ENCODE measurements at places on chromosomes 4 and X. TPM values are rescaled to one million over a fixed set of nuclear protein-coding genes. Genes with fewer than 3 reads are reported as not detected.

- no peaks in the 10 kb centered on the region for H3K36me3 ChIP-seq
- no peak overlapping the region for H3K4me3 ChIP-seq
- H3K4me1 ChIP-seq: no peaks in the 10 kb centered on the region
- H3K27ac ChIP-seq: no peak overlapping the region
- no peaks in the 10 kb centered on the region for H3K27me3 ChIP-seq
- no peak for DNase-seq
These were observed 366.7 kb upstream of the RPS6KA3 start for GRCh38 chrX:20633451-20633850.

GRCh38 chr4:17163156-17163771 lies 264.8 kb upstream of the LDB2 start:
- H3K27me3 ChIP-seq: no peaks in the 10 kb centered on the region
- H3K36me3 ChIP-seq: no peaks in the 10 kb centered on the region
- H3K4me1 ChIP-seq: no peaks in the 10 kb centered on the region
- no peak overlapping the region for H3K4me3 ChIP-seq
- no peak overlapping the region for H3K27ac ChIP-seq
- no peak for DNase-seq

GRCh38 chr4:112284662-112285411 lies 867 bp downstream of the TIFA start:
- peak overlapping the region; percentile 79 for H3K4me3 ChIP-seq
- peaks cover 15% of the 10 kb centered on the region for H3K4me1 ChIP-seq
- H3K27me3 ChIP-seq: no peaks in the 10 kb centered on the region
- DNase-seq: peak; percentile 72
- peak overlapping the region; percentile 40 for H3K27ac ChIP-seq
- H3K36me3 ChIP-seq: no peaks in the 10 kb centered on the region

DNA sequence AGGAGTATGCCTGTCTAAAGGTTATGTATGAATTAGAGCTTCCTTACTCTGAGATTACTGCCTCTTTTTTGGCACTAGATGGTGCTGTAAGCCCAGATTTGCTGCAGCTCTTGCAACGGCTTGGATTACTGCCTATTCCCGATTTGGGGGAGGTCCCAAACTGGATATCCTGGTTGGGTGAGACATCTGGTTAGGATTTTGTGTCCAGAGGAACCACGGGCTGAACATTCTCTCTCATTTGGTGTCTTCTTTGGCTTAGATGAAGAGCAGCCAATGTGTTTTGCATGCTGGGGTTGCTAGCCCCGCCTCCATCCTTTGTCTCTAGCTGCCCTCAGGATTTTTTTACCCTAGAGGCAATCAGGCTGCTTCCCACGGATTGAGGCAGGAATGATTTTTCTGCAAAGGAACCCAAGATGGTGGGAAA lies 31.9 kb downstream of the F8A1 start:
- H3K27ac ChIP-seq: no peak overlapping the region
- H3K4me3 ChIP-seq: peak overlapping the region; percentile 35
- H3K27me3 ChIP-seq: no peaks in the 10 kb centered on the region
- no peaks in the 10 kb centered on the region for H3K36me3 ChIP-seq
- H3K4me1 ChIP-seq: no peaks in the 10 kb centered on the region

Gene USP26
- total RNA-seq: not detected

- no peaks in the 10 kb centered on the region for H3K27me3 ChIP-seq
- no peaks in the 10 kb centered on the region for H3K36me3 ChIP-seq
- H3K27ac ChIP-seq: no peak overlapping the region
- no peak overlapping the region for H3K4me3 ChIP-seq
- DNase-seq: no peak
- no peaks in the 10 kb centered on the region for H3K4me1 ChIP-seq
These were observed 29.1 kb downstream of the SPARCL1 start for GRCh38 chr4:87500092-87500462.

DNA sequence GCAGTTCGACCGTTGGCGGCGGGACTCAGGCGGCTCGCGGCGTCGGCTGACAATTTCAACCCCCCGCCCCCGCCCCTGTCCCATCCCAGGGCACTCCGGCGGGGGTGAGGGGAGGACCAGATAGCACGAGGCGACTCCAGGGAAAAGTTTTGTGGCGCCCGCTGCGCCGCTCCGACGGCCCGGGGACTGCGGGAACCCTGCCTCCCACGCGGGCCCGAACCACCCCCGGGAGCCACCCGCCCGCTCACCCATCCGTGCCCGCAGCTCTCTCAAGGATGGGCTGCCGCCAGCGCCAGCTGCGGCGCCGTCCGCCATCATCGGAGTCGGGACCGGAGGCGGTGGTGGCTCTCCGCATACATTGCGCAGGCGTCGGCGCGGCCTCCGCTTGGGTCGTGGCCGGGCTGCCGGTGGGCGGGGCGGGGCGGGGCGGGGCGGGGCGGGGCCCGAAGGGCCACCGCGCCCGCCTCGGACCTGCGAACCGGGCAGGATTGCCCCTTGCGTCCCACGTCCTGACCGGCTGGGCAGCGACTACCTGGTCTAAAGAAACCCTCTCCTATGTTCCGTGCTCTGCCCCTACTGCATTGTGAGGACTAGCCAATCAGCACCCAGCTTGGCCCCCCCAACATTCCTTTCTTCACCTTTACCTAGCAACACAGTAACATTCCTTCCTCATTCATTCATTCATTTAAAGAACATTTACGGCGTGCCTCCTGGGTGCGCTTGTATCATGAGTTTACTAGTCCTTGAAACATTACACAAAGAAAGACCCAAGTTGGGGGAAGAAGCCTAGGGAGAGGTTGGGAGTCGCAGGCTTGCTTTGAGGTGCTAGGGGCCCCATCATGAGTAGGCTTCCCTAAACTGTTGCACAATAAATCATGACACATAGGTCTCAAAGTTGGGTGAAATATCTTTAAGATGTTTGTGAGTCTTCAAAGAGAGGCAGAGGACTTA lies at the start of gene MAP7D3:
Gene MAP7D3 (minus strand): TSS at position 360 of the 951 bp plus-strand sequence. CDS start 42 bp downstream, at position 318.
- H3K36me3 ChIP-seq: no peaks in the 10 kb centered on the region
- H3K27ac ChIP-seq: peak within 1 kb of the TSS; percentile 47
- H3K4me1 ChIP-seq: peaks cover 17% of the 10 kb centered on the region
- no peaks in the 10 kb centered on the region for H3K27me3 ChIP-seq
- DNase-seq: peak; percentile 73

Gene GALNT7
- total RNA-seq: 57.2 TPM

GRCh38 chr4:181684310-181684709 lies 558.9 kb upstream of the TENM3 start:
- H3K27ac ChIP-seq: no peak overlapping the region
- H3K36me3 ChIP-seq: no peaks in the 10 kb centered on the region
- DNase-seq: no peak
- no peaks in the 10 kb centered on the region for H3K27me3 ChIP-seq

GRCh38 chr4:6194458-6195195 lies 5.7 kb downstream of the JAKMIP1 start:
- H3K4me3 ChIP-seq: no peak overlapping the region
- H3K4me1 ChIP-seq: no peaks in the 10 kb centered on the region
- no peaks in the 10 kb centered on the region for H3K36me3 ChIP-seq

DNA sequence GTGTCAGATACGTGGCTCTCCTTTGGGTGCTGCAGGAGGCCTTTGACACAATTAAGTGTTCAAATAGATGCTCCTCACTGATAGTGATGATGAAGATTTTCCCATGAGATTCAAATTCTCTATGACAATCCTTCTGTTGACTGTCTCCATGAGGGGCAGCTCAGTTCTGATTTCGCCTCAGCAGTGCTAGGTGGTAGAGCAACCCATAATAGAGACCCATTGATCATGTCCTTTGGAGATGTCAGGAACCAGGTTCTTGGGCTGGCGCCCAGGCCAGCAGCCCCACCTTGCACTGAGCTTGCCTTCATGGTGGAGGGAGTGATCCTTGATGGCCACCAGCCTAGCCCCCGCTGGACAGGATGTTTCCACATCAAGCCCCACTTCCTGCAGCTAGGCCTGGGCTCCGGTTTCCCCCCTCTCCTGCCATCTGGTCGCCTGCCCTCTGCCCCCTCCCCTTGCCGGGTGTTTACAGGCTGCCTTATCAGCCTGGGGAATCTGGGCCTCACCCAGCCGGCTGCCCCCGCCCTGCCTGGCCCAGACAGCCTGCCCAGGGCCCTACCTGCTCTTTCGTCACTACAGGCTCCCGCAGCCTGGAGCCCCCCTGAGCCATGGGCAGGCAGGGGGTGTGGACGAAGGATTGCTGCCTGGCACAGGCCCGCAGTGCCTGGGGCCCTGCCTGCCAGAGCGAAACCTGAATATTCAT lies 12.6 kb downstream of the ELF4 start:
- H3K4me3 ChIP-seq: no peak overlapping the region
- peak overlapping the region; percentile 57 for H3K27ac ChIP-seq
- H3K27me3 ChIP-seq: no peaks in the 10 kb centered on the region
- peaks cover 74% of the 10 kb centered on the region for H3K4me1 ChIP-seq

DNA sequence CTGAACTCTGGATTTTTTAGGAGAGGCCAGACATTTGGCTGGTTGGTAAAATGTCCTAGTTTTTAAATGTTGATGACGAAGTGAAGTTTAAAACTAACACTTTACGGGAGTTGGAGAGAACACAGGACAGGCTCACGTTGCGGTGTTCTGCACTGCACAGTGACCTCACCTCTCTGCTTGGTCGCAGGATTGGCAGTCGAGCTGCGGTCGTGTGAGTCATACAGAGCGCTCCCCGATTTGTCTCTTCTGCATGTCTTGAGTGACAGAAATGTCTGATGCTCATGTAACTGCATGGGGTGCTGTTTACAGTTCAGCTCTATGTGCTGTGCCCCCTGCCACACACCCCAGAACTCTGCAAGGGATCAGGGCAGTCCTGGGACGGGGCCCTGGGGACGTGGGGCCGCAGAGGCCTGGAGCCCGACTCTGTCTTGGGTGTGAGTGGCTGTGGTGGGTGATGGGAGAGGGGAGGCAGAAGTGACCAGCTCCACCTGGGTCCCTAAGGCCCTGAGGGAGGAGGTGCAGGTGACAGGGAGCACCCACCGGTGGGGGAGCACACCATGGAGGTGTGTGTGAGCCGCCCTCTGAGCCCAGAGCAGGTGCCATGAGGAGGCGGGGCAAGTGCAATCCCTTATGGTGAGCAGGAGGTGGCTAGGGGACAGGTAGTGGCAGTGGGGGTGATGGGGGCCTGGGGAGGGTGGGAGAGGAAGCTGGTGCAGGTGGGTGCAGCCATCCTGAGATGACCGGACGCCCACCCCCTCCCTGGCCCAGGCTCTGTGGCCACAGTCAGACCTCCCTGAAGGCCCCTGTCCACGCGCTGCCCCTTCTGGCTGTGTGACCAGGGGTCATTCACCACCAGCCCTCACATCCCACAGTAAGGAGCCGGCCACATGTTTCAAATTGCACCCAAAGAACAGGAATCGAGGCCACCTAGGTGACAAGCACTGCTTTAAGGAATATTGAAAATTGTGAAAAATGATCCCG lies 77.9 kb upstream of the ADRA2C start:
- no peak for DNase-seq
- no peak overlapping the region for H3K27ac ChIP-seq
- H3K27me3 ChIP-seq: peaks cover 66% of the 10 kb centered on the region
- no peak overlapping the region for H3K4me3 ChIP-seq

DNA sequence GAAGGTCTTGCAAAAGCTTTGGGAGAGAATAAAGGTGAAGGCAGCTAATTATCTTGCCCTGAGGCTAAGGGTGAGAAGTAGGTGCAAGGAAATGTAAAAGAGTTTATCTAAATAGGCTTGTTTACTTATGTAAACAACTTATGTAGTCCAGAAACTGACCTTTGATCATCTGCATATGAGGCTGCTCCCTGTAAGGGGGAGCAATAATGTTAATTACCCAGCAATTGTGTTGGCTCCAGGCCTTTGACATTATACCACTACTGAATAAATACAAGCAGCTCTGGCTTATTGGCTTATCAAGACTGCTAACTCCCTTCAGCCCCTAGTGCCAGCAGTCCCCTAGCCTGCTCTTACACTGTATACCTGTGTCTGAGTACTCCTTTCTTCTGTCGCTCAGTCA lies 303.7 kb upstream of the GNPDA2 start:
- H3K27me3 ChIP-seq: no peaks in the 10 kb centered on the region
- H3K4me1 ChIP-seq: no peaks in the 10 kb centered on the region
- H3K27ac ChIP-seq: no peak overlapping the region
- H3K36me3 ChIP-seq: no peaks in the 10 kb centered on the region
- H3K4me3 ChIP-seq: no peak overlapping the region

GRCh38 chr4:145338568-145338967 lies 143.1 kb upstream of the SMAD1 start:
- no peaks in the 10 kb centered on the region for H3K4me1 ChIP-seq
- no peaks in the 10 kb centered on the region for H3K36me3 ChIP-seq
- DNase-seq: no peak
- no peaks in the 10 kb centered on the region for H3K27me3 ChIP-seq
- no peak overlapping the region for H3K4me3 ChIP-seq
- H3K27ac ChIP-seq: no peak overlapping the region

- DNase-seq: no peak
- H3K36me3 ChIP-seq: no peaks in the 10 kb centered on the region
- peaks cover 4% of the 10 kb centered on the region for H3K4me1 ChIP-seq
- no peak overlapping the region for H3K27ac ChIP-seq
- H3K27me3 ChIP-seq: no peaks in the 10 kb centered on the region
These were observed 50.0 kb downstream of the LUZP4 start for GRCh38 chrX:115339441-115340025.

DNA sequence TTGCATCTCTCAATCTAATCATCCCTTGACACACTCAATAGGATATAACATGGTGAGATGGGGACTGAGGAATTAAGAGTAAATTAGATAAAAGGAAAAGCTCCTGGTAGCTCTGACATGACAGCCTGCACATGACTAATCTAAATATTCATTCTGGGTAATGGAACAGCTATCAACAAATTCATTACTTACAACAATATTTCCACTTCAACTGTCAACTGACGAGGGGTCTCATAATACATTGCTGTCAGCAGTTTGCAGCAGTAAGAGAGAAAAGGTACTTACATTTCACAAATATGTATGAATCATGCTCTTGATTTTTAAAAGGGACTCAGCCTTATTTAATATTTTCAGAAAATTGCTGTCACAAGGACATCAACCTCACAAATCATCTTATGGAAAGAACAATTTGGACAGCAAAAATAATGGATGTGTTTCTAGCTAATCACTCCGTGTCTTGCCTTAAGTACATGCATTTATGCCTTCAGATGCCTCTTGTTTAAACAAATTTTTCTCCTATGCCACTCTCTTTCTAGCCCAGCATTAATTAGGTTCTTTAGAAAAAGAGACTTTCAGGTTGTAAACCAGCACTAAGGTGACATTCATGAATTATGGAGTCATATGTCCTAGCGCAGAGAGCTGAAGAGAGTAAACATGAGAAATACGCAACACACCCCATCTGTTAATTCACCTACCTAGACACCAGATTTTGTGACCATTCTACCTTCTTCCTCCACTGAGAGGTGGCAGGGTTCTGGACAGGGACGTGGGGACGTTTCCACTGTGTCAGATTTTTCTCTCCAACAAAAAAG lies 99.6 kb upstream of the TMEM150C start:
- H3K4me1 ChIP-seq: no peaks in the 10 kb centered on the region
- H3K27ac ChIP-seq: no peak overlapping the region
- H3K36me3 ChIP-seq: no peaks in the 10 kb centered on the region
- DNase-seq: no peak
- H3K4me3 ChIP-seq: no peak overlapping the region

DNA sequence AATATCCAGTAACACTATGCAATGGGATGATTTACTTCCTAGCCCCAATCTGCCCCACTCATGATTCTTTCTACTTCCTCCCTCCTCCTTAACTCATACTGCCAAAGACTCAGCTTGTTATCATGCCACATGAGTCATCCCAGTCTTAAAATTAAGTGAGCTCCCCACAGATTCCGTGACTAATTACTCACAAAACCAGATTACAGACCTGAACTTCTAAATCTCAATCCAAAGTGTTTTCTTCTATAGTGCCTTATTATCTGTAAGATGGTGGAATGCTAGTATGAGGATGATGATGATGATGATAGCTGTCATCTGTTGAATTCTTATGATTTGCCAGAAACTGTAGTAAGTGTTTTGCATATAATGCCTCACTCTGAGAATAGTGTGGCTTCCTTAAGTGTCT lies 27.7 kb upstream of the GPC3 start:
- H3K4me3 ChIP-seq: no peak overlapping the region
- H3K27me3 ChIP-seq: no peaks in the 10 kb centered on the region
- no peak for DNase-seq
- no peaks in the 10 kb centered on the region for H3K36me3 ChIP-seq
- no peaks in the 10 kb centered on the region for H3K4me1 ChIP-seq
- no peak overlapping the region for H3K27ac ChIP-seq

Measured in PC-9 (cell line).